Naive thymus-derived CD8-positive, alpha-beta T cell (primary cell): ENCODE measurements at places on chromosomes 7 and 10. TPM values are rescaled to one million over a fixed set of nuclear protein-coding genes. Genes with fewer than 3 reads are reported as not detected.

DNA sequence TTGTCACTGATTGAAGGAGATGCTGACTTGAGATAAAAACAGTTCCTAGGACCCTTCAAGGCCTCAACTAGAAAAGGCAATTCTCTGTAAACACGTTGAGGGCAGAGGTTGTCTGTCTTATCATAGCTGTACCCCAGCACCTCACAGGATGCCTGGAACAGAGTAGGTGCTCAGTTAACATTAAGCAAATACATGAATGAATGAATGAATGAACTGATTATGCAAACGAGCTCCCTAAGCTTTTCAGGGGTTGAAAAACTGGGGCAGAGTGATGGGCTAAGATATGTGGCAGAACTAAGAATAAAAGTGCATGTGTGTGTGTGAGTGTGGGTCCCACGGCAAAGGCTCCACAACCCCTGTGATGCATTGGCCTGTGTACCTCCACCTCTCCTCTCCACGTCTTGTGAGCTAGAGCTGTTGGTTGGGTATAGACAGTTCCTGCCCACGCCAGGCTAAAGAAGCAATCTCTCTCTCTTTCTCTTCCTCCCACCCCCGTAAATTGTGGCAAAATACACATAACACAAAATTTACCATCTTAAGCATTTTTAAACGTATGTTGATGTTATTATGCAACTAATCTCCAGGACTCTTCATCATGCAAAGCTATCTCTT, 20.9 kb upstream of the SMC3 start:
- DNase-seq: no peak

The PNLIP gene
- polyA plus RNA-seq: not detected

DNA sequence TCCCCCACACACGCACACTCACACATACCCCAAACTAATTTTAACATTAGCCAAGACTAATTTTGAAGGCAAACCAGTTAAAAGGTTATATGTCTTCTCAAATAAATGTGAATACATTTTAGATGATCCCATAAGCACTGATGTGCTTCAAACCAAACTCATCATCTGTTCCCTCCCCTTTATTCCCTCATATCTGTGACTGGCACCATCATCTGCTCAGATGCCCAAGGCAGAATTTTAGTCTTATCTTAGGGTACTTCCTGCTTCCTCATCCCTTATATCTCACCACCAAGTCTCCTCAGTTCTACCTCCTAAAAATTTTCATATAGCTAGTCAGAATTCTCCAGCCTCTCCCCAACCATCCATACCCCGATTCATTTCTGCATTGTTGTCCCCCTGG, 80.4 kb downstream of the UPF2 start:
- no peak for DNase-seq

The SH2D4B gene
- polyA plus RNA-seq: not detected

DNA sequence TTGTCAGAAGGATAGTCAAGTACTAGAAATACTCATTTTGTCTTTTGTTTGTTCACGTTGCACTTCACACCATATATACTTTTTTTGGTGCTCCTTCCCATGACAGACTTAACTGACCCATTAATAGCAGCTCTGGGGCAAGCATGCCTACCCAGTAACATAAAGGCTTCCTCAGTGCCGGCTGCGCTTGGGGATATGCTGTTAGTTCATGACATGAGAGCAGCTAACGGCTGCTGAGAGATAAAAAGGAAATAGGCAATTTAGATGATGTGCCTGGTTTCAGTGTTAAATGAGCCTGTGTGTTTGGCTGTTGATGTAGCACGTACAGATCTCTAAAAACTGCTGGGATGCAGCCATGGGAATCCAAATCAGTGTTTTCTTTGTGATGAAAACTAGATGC, 86.4 kb downstream of the TAX1BP1 start:
- no peak for DNase-seq

DNA sequence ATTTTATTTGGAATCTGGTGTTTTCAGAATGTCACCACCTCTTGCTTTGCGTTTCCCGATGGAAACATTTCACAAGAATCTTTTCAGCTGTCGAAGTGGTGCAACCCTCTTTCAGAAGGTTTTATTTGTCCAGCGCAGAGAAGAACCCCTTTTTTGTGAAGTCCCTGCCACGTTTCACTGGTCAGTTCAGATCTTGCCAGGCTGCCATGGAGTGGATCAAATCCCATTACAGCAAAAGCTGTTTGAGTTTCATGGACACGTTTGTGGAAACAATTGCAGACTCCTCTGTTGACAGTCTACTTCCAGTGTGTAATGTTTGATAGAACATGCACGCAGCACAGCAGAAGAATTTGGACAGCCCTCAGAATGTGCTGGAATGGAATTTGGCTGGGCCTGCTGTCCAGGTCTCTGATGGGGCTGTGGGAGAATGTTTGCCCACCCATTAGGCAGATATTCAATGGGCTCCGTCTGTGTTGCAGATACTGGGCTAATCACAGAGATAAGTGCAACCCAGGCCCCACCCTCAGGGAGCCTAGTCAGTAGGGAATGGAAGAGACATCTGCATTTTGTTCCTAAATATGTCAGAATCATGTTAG, 143.2 kb downstream of the GRK5 start:
- no peak for DNase-seq
